Heart right ventricle (tissue), 16 donors: ENCODE measurements at places on chromosomes 7 and 10.

DNA sequence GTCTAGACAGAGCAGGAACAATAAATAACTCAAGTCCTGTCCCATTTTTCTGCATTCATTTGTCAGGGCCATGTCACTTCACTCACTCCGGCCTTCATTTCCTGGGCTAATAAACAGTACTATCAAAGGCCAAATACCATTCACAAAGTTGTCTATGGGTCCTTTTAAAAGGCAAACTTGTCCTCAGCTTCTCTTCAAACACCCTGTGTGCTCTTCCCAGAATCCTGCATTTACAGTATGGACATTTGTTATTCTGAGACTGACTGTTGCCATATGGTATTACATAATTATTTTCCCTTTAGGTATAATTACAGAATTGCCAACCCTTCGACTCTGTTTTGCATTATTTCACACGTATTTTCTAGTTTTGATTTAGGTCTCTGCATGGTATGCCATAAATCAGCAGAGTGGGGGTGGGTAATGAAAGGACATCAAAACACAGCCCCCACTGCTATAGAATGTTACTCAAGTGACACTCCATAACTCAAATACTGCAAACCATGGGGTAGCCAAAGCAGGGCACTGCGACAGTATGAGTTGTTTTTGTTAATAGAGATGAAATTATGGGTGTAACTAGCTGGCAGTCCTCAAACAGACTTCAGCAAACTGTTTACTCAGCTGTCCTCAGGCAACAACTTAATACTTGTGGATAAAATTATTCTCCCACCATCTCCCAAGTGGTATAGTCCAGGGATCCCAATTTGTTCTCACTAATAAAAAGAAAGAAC is 183.7 kb downstream of the TRIL start:
- no peak for DNase-seq

DNA sequence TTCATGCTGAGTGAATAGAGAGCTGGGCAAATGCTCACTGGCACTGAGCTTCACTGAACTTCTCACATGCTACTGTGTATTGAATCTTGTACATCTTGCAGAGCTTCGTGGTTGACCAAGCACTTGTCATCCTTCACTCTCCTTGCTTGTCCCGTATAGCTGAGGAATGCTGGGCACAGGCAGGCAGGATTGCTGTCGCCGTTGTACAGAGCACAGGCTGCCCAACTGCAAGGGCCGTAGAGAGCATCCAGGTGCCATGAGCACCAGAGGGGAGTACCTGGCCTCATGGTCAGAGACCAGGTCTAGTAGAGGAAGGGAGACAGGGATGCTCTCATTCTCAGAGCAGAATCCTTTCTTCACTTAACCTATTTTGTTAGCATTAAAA is 99.8 kb upstream of the RET start:
- DNase-seq: no peak

- no peak for DNase-seq
Observed at GRCh38 chr10:3484306-3485056, 300.5 kb downstream of the KLF6 start.

- peak; percentile 85 for DNase-seq
Observed at GRCh38 chr7:74587435-74588126, 69.9 kb upstream of the GTF2I start.
